ENCODE measurements at places on chromosomes 12 and 14.

GRCh38 chr12:108612788-108613282 lies 15.0 kb upstream of the TMEM119 start:
- no peak for DNase-seq

- no peak for DNase-seq
Observed at GRCh38 chr14:95466506-95466905, 49.9 kb downstream of the SYNE3 start.

GRCh38 chr12:10968765-10969456 lies 17.8 kb downstream of the TAS2R50 start:
- no peak for DNase-seq

DNA sequence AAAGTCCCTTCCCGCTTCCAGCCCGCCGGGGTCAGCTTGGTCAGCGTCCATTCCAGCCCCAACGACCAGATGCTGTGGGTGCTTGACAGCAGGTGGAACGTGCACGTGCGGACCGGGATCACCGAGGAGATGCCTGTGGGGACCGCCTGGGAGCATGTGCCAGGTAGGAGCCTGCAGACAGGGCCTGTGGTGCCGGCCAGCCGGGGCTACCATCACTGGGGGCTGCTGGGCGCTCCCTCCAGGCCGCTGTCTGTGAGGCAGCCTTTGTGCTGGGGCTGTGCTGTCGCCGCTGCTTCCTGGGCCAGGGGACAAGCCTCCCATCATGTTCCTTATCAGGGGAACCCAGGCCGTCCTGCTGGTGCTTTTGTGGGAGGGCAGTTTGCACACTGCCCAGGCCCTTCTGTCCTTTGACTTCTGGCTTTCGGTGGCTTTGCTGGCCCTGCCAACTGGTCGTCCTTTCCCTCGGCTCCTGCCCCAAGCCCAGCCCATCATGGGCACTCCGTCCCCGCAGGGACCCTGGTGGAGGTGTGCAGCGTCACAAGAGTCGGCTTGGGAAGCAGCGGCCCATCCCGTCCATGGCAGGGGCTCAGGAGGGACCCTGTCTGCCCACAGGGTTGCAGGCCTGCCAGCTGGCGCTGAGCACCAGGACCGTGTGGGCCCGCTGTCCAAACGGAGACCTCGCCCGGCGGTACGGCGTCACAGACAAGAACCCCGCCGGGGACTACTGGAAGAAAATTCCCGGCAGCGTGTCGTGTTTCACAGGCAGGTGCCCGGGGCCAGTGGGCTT lies 12.4 kb downstream of the ANKRD9 start:
- no peak for DNase-seq

Data from stimulated activated CD4-positive, alpha-beta T cell treated with anti-CD3 and anti-CD28 coated beads, Interleukin-15, amount 100 ng/mL, for 48 hours (primary cell).